ENCODE measurements at places on chromosomes 6 and 20.
A peak's percentile ranks its signal among the peaks of the same experiment; 100 is the strongest.

DNA sequence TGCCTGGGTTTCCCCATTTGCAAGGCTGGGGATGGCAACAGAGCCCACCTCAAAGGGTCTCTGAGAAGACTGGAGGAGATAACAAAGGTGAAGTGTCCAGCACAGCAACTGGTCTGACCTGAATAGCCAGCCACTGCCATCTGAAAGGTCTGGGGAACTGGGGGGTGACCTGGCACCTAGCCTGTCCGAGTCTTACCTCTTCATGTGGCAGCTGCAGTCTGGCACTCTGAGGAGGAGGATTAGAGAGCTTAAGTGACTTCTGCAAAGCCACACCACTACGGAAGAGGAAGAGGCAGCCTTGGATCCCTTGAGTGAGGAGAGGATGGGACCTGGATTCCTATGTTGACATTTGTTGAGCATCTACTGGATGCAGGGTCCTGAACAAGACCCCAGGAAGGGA is 22.2 kb downstream of the C20orf203 start:
- DNase-seq, result no peak

- no peak for DNase-seq
Measured at GRCh38 chr6:90157441-90157840, 139.2 kb downstream of the BACH2 start.

DNA sequence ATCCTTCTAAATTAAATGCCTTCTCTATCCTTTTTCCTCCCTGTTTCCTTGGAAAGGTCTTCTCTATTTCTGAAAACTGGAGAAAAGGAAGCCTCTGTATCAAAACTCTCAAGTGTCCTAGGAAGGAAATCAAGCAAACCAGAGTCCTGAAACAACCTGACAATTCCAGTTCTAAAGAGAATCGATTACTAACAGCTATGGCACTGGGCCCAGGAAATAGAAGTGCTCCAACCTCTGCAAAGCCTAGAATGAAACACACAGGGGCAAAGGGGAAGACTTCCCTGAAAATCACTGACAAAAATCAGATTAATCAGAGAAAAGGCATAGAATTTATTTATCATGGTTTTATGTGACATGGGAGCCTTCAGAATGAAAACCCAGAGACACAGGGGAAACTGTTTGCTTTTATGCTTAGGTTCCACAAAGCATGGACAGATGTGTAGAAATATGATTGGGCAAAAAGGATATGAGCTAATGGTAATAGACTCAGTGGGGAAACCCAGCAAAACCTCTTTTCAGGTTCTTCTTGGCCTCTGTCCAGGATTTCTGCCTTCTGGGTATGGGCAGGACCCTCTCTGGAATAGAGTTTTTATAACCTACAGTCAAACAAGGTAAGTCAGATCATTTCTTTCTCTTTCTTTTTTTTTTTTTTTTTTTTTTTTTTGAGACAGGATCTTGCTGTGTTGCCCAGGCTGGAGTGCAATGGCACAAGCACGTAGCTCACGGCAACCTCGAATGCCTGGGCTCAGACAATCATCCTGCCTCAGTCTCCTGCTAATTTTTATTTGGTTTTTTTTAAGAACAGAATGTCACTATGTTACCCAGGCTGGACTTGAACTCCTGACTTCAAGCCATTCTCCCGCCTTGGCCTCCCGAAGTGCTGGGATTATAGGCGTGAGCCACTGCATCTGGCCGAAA is 91.7 kb downstream of the CD24 start:
- DNase-seq, result no peak

- DNase-seq, result no peak
Measured at GRCh38 chr20:59295531-59295930, 4.9 kb upstream of the EDN3 start.

DNA sequence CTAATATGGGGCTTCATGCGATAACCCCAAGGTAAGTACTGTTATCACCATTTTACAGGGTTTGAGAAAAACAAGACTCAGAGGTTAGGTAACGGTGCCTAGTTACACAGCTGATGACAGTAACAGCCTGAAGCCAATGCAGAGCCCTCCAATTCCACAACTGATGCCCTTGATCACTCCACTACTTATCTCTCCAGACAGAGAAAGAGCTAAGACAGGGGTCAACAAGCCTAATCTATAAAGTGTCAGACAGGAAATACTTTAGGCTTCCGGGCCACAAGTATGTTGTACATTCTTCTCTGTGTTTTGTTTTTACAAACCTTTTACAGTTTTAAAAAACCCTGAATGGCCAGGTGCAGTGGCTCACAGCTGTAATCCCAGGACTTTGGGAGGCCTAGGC is 50.9 kb downstream of the MAP7 start:
- no peak for DNase-seq

- no peak for DNase-seq
Measured at GRCh38 chr6:35166116-35166515, 25.0 kb upstream of the TCP11 start.

- DNase-seq, result no peak
Measured at GRCh38 chr6:125041740-125042459, 79.7 kb downstream of the RNF217 start.

- no peak for DNase-seq
Measured at GRCh38 chr6:169921853-169922824, 170.7 kb downstream of the ERMARD start.

DNA sequence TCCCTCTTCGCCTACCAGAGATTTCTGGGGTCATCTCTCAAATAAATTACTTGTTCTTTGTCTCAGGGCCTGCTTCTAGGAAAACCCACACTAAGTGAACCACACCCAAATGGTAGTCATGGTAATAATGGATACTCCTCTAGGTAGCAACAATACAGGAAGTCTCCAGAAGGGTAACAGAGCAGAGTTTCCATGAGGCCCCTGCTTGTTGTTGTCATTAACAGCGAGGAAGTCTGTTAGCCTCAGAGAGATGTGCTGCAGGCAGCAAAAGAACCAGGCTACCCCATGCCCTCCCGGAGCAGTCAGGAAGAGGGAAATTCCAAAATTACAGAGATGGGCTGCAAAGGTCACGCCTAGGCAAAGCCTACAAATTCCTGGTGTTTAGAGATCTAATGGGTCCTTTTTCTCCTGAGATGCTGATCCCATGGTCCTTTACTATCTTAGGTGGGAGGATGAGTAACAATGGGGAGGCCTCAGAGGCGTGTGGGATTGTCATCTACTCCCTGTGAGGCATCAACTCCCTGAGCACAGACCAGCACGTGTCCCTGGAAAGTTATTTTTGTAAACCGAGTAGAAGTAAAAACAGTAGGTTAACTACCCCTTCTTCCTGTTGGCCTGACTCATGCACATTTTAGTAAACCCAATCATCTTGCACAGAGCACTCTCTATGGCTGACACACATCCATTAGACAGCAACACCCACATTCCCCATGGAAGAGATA is 10.1 kb downstream of the ISM1 start:
- DNase-seq, result no peak

DNA sequence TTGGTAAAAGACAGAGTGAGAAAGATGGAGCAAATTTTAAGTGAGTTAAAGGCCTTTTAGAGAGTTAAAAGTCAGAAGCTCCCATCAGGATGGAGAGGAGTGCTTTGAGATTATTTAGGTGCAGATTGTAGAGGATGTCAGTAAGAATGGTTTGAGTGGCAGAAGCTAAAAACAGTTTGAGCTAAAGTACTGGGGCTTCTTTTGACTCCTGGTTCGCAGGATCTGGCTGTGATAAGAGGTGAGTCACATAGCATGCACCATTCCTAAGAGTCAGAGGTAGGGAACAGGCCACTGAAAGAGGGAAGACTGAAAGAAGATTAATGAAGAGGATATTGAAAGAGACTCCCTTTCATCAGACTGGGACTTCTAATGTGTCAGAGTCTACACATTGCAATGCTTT is 1047.9 kb upstream of the MAP3K7 start:
- no peak for DNase-seq

DNA sequence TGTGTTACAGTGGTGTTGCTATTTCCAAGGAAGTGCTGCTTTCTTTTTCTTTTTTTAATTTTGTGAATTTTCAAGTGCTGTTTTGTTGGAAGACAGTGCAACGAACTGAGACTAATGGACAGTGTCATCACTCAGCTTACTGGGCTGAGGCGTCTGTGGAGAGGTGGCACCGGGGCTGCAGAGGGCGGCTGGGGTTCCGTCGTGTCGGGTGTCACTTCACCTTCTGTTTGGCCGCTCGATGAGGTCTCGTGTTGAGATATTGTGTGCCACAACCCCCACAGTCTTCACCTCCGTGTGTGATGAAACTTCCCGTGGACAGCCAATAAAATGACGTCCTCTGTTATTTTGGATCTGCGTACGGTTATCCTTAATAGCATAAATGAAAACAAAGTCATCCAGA is 149.4 kb upstream of the SNX9 start:
- no peak for DNase-seq

DNA sequence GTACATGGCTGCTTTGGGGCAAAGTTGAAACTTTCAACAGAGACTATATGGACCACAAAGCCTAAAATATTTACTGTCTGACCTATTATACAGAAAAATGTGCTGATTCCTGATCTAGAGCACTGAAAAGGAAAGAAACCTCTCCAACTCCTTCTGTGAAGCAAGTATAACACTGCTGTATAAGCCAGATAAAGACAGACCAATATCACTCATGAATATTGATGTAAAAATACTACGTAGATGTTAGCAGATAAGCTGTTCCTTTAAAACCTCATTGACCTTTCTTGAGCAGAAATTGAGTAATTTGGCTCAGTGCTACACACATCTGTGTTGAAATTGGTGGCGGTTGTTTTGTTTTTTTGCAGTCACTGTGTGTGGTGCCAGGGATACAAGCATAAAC is 69.9 kb upstream of the HDAC2 start:
- no peak for DNase-seq

GRCh38 chr20:49029203-49029602 is 16.9 kb upstream of the CSE1L start:
- DNase-seq, result no peak

GRCh38 chr6:26388014-26388413 is 5.1 kb downstream of the BTN2A2 start:
- DNase-seq, result no peak

DNA sequence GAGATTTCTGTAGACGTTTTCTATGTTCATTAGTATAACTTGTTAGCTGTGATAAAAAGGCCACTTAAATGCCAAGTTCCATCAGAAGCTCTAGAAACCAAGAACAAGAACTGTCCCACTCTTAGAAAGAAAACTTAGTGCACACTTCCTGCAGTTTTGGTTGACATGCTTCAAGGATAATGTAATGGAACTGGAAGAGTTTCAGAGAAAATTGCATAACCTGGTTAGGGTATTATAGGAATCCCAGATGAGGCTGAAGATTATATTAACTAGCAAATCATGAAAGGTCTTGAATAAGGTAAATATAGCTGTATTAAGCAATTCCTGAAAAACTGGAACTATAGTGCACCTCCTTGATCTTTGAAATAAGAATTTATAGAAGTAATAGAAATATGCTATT is 1.8 kb upstream of the PHACTR2 start:
- no peak for DNase-seq

- no peak for DNase-seq
Measured at GRCh38 chr6:166589786-166590574, 3.5 kb upstream of the RAMACL start.

GRCh38 chr20:330233-331149 is 5.1 kb downstream of the SOX12 start:
- peak; percentile 72 for DNase-seq

- DNase-seq, result no peak
Measured at GRCh38 chr20:50903353-50904051, 27.7 kb downstream of the ADNP start.

DNA sequence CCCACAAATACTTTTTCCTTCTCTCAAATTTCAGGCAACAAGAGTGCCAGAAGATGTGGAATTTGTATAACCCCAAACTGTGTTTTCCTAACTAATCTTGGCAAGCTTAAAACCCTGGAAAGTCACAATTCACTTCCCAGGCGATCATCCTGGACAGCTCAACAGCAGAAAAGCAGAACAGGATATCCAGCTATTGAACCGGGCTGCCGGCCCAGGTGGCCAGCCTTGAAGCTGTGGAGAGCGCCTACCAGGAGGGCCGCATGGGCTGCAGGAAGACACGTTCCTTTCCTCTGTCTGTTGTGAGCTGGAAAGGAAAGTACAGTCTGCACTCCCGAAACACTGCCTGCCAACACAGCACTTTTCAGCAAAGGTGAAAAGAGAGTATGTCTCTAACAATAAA is 719.7 kb upstream of the MARCKS start:
- no peak for DNase-seq

DNA sequence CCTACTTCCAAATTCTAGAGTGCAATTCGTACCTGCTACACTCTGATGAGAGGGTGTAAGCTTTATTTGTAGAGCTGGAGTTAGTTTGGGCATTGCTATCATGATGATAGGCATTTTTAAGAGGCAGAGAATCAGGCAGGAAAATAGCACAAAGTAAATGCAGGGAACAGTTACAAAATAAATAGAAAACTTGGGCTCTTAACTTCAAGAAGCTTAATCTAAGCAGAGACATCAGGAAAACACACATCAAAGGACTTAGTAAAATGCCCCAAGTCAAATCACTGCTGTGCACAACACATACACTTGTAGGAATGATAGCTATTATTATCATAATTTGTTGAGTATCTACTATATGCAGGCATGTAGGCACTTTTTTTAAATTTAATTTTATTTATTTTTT is 381.2 kb downstream of the CD83 start:
- DNase-seq, result no peak

DNA sequence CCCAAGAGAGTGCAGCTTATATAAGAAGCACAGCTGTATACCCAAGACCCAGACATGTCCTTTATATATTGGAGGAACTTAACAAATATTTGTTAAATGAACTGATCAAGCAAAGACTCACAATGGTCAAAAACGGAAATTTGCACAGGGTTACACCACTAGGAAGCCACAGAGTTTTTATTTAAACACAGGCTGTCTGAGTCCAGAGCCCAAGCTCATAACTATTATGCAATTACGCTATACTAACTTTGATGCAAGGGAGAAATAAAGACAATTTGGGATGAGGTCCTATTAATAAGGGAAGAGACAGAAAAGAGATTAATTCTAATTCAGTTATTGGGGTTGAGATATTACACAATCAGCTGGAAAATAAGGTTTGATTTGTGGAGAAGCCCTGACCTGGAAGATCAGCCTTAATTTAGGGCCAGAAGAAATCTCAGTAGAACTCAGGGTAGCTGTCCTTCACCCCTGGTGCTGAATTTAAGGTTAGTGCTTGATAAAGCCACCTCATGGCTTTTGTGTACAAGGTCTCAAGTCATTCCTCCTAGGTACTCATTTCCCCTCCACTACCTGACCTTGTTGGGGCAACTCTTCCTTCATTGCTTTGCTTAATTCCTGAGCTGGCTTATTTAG is 10.5 kb upstream of the ZNF334 start:
- DNase-seq, result no peak

DNA sequence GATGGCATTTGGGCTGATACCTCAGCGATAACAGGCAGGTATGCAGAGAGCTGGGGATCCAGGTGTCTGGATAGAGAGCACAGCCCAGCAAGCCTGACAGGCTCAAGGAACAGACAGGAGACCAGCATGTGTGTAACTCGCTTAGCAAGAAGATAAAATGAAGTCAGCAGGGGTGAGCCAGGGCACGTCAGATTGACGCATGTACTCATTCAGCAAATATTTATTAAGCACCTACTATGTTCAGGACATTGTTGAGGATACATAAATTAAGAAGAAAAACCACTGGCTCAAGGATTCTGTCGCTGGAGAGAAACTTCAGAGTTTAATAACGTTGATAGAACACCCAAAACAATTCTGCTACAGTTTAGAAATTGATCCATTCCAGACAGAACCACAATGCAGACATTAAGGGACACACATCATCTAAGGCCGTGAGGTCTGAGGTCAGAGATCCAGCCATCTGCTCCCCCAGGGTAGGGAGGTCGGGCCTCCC is 1.0 kb upstream of the DUSP22 start:
- DNase-seq, result no peak

- DNase-seq, result no peak
Measured at GRCh38 chr20:60653111-60653845, 598.8 kb upstream of the CDH4 start.

- DNase-seq, result no peak
Measured at GRCh38 chr6:157841211-157841840, 18.3 kb downstream of the SNX9 start.
